CD8-positive, alpha-beta memory T cell (primary cell): ENCODE measurements at places on chromosomes 11 and 22. TPM values are rescaled to one million over a fixed set of nuclear protein-coding genes. Genes with fewer than 3 reads are reported as not detected.

MOGAT2 gene
- not detected for total RNA-seq

CRYAB gene
- total RNA-seq = not detected

PEX16 gene
- 43.2 TPM for total RNA-seq

CASP1 gene
- total RNA-seq = 30.0 TPM

KDM4E gene
- total RNA-seq = not detected

THOC5 gene
- 62.6 TPM for total RNA-seq

RIN1 gene
- total RNA-seq = 1.5 TPM

NLRP14 gene
- total RNA-seq = not detected

C11orf87 gene
- not detected for total RNA-seq

WNT11 gene
- total RNA-seq = not detected

ANKK1 gene
- total RNA-seq = 0.57 TPM

DNA sequence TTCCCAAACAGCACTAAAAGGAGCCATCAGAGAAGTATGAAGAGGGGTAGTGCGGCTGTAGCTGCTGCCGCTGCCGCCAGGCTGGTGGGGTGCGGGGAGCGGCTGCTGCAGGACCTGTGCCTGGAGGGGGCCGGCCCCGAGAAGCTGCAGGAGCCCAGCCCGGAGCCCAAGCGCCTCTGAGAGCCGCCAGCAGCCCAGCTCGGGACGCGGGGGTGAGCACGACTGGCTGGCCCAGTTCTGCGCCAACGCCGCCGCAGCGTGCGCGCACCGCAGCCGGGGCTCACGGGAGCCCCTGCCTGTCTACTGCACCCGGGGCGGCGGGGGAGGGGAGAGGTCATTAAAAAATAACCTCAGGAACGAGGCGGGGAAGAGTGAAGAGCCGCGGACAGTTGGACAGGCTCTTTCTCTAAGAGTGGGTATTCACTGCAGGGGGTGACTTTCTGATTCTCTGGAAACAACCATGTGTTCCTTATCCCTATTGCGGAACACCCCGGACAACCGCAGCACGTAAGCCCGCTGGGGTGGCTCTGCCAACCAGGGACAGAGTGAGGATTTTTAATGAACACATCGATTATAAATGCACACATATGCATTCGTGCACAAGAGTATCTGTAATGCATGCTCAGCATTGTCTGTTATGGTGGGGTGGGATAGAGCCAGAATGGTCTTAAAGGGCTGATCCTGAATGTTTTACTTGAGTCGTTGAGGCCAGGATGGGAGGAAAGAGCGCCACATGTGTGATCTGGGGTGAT lies 453 bp downstream of the GAS2 start:
- no peak overlapping the region for H3K27ac ChIP-seq
- DNase-seq = no peak
- peaks cover 6% of the 10 kb centered on the region for H3K27me3 ChIP-seq
- no peak overlapping the region for H3K4me3 ChIP-seq
- no peaks in the 10 kb centered on the region for H3K4me1 ChIP-seq

DNA sequence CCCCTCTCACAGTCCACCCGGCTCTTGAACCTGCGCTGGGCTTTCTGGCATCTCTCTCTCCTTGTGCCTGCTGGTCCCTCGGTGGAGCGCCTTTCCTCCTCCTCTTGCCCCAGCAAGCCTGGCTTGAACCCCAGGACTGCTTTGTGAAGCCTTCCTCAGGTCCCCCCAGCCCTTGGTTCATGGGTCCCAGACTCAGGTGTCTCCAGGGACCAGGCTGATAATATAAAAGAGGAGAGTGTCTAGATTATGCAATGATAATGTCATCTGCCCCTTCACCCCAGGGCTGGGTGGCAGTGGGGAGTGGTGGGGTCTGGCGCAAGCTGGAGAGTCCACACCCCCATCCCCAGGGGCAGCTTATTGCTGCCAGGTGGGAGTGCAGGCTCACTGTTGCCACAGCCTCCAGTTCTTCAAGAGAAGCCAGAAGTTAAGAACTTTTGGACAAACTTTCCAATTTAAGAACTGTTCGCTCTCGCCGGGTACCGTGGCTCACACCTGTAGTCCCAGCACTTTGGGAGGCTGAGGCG lies 36.6 kb upstream of the PARVG start:
- no peaks in the 10 kb centered on the region for H3K4me1 ChIP-seq
- no peaks in the 10 kb centered on the region for H3K36me3 ChIP-seq
- DNase-seq = no peak
- no peaks in the 10 kb centered on the region for H3K27me3 ChIP-seq
- H3K27ac ChIP-seq = no peak overlapping the region
- H3K4me3 ChIP-seq = no peak overlapping the region

- H3K4me3 ChIP-seq = no peak overlapping the region
- no peaks in the 10 kb centered on the region for H3K4me1 ChIP-seq
- no peaks in the 10 kb centered on the region for H3K27me3 ChIP-seq
- DNase-seq = no peak
- no peaks in the 10 kb centered on the region for H3K36me3 ChIP-seq
Observed at GRCh38 chr22:24474221-24474620, 20.9 kb upstream of the UPB1 start.

DNA sequence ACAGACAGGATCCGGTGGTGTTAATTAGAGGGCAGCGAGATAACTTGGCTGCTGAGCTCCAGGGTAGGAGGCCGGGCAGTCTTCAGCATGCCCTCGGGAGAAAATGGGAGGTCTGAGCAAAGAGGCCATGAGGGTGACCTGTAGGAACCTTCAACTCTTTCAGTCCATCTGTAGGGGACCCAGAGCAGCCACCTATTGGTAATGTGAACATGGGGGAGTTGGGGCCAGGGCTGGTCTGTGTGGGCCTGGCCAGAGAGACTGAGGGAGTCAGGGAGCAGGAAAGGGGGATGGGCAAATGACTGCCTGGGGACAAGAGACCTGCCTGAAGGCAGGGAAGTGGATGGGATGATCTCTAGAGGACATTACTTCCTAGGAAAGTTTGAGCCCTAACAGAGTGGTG lies 101.0 kb upstream of the NNMT start:
- no peaks in the 10 kb centered on the region for H3K36me3 ChIP-seq
- no peak overlapping the region for H3K27ac ChIP-seq
- no peak overlapping the region for H3K4me3 ChIP-seq
- DNase-seq = no peak
- no peaks in the 10 kb centered on the region for H3K27me3 ChIP-seq

- H3K27me3 ChIP-seq = no peaks in the 10 kb centered on the region
- H3K36me3 ChIP-seq = no peaks in the 10 kb centered on the region
- H3K4me1 ChIP-seq = peaks cover 16% of the 10 kb centered on the region
- no peak overlapping the region for H3K27ac ChIP-seq
- H3K4me3 ChIP-seq = peak overlapping the region; percentile 12
Observed at GRCh38 chr22:39567135-39567946, 3.2 kb upstream of the CACNA1I start.

- no peaks in the 10 kb centered on the region for H3K27me3 ChIP-seq
- DNase-seq = no peak
- no peaks in the 10 kb centered on the region for H3K36me3 ChIP-seq
- H3K4me3 ChIP-seq = no peak overlapping the region
Observed at GRCh38 chr11:45382133-45382878, 96.2 kb upstream of the SYT13 start.

GRCh38 chr11:18794956-18795355 lies 3.4 kb upstream of the PTPN5 start:
- no peak overlapping the region for H3K27ac ChIP-seq
- H3K36me3 ChIP-seq = no peaks in the 10 kb centered on the region
- DNase-seq = no peak
- H3K27me3 ChIP-seq = peaks cover 5% of the 10 kb centered on the region
- no peaks in the 10 kb centered on the region for H3K4me1 ChIP-seq
- H3K4me3 ChIP-seq = no peak overlapping the region

DNA sequence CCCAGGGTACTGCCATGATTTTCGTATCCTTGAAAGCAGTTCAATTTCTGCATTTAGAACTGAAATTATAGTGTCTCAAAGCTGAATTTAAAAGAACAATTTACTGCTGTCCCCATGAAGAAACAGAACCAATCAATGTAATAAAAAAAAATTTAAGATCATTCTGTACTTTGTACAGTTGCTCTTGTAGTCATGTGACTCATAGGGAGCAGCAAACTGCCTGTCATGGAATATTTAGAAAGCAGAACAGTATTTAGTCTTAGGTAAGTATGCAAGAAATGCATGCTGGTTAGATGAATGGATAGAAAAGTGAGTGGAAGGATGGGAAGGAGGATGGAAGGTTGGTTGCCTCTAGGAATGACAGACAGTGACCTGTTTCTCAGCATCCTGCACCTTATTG lies 450.9 kb downstream of the RAB38 start:
- no peaks in the 10 kb centered on the region for H3K4me1 ChIP-seq
- H3K27ac ChIP-seq = no peak overlapping the region
- no peaks in the 10 kb centered on the region for H3K27me3 ChIP-seq
- no peak overlapping the region for H3K4me3 ChIP-seq
- H3K36me3 ChIP-seq = no peaks in the 10 kb centered on the region
- no peak for DNase-seq

DNA sequence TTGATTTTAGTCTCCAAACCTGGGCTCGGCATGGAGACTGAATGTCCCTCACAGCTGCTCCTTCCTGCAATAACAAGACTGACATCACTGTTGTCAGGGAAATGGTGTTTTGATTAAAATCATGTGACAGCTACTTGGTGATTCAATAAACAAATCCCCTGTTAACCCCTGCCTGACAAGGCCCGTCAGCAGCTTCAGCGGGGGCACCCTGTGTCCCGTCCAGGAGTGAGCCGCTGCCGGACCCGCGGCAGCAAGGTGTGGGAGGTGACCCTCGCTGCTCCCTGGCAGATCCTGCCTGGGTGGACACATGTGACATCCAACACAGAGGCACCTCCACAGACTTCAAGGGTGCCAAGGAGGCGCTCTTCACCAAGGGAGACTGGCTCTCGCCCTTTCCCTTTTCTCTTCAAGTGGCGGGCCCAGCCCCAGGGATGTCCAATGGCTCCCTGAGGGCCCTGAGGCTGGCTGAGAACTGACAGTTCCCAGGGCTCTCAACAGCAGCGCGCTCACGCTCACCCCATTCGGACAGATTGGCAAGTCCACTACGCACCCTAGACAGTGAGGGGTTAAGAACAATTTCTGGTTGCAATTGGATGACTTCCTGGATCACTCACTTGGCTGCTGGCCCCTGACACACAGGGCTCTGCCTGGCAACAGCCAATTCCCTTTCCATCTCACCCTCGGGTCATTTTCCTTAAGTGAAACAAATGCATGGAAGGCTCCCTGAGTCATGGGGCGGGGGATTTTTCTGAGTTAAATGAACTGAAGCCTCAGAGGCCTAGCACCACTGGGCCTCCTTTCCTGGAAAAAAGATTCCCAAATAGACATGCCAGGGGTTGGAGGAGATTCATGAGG lies 30.7 kb downstream of the PPP2R1B start:
- no peaks in the 10 kb centered on the region for H3K27me3 ChIP-seq
- no peak overlapping the region for H3K27ac ChIP-seq
- no peak overlapping the region for H3K4me3 ChIP-seq
- H3K4me1 ChIP-seq = no peaks in the 10 kb centered on the region

- no peaks in the 10 kb centered on the region for H3K4me1 ChIP-seq
- no peak overlapping the region for H3K4me3 ChIP-seq
- no peak overlapping the region for H3K27ac ChIP-seq
- H3K36me3 ChIP-seq = no peaks in the 10 kb centered on the region
- no peaks in the 10 kb centered on the region for H3K27me3 ChIP-seq
- no peak for DNase-seq
Observed at GRCh38 chr11:24589064-24589463, 92.2 kb downstream of the LUZP2 start.

GRCh38 chr22:20420157-20420842 lies 17.3 kb downstream of the SCARF2 start:
- no peak overlapping the region for H3K27ac ChIP-seq
- H3K27me3 ChIP-seq = peaks cover 3% of the 10 kb centered on the region
- peaks cover 11% of the 10 kb centered on the region for H3K4me1 ChIP-seq
- no peaks in the 10 kb centered on the region for H3K36me3 ChIP-seq

- H3K4me1 ChIP-seq = no peaks in the 10 kb centered on the region
- H3K36me3 ChIP-seq = no peaks in the 10 kb centered on the region
- no peak overlapping the region for H3K27ac ChIP-seq
- H3K4me3 ChIP-seq = no peak overlapping the region
Observed at GRCh38 chr11:2331404-2331803, 29.6 kb downstream of the TSPAN32 start.

- H3K27ac ChIP-seq = no peak overlapping the region
- no peaks in the 10 kb centered on the region for H3K36me3 ChIP-seq
- DNase-seq = peak; percentile 45
Observed at GRCh38 chr22:46043816-46044620, 67.1 kb upstream of the WNT7B start.

DNA sequence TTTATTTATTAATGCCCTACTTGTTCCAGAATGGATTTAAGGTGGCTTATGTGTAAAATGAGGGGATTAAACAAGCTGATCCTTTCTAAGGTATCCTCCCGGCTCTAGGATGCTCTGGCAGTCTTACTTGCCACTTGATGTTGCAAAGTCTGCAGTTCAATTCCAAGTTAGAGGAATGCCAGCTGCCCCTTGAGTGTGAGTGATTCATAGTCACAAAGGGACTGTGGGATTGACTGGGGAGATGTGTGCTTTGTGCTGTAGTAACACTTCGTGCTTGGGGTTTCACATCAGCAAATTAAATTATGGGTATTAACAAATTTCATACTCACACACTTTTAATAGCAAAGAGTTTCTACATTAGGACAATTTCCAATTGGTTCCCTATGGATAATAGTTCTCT lies 550.8 kb upstream of the CADM1 start:
- no peak overlapping the region for H3K27ac ChIP-seq
- no peaks in the 10 kb centered on the region for H3K27me3 ChIP-seq
- DNase-seq = no peak
- no peaks in the 10 kb centered on the region for H3K36me3 ChIP-seq
- no peaks in the 10 kb centered on the region for H3K4me1 ChIP-seq
- no peak overlapping the region for H3K4me3 ChIP-seq

DNA sequence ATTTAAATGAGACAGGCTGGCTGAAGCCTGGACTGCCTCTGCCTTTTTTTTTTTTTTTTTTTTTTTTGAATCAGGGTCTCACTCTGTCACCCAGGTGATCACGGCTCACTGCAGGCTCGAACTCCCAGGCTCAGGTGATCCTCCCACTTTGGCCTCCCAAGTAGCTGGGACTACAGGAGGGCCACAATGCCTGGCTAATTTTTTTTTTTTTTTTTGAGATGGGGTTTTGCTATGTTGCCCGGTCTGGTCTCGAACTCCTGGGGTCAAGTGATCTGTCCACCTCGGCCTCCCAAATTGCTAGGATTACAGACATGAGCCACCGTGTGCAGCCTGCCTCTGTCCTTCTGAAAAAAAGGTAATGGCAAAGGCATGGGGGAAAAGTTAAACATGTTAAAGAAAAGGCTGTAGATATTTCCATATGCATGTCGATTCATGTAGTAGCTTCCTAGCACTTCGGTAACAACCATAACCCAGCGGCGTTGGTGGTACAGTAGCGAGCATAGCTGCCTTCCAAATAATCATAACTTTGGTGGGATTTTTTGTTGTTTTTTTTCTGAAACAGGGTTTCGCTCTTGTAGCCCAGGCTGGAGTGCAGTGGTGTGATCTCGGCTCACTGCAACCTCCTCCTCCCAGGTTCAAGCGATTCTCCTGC lies 48.8 kb downstream of the MCHR1 start:
- no peaks in the 10 kb centered on the region for H3K27me3 ChIP-seq
- H3K4me3 ChIP-seq = peak overlapping the region; percentile 35
- H3K36me3 ChIP-seq = no peaks in the 10 kb centered on the region
- DNase-seq = no peak
